ENCODE measurements at places on chromosomes 13 and 19.

DNA sequence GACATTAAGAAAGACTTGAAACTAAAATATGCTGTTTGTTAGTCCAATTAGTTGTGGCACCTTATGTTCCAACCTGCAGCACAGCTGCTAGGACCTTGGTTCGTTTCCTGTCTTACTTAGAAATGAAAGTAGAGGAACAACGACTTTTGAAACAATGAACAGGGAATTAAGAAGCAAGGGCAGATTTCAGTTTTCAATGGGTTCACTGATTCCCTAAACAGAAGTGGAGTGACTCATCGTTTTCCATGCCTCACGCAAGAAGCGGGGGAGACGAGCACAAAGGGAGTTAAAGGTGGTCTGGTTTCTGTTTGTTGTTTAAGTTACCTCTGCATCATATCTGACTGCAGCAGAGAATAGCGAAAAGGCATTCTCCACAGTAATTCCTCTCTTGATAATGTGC is 44.8 kb downstream of the PHF11 start:
- no peak for DNase-seq

DNA sequence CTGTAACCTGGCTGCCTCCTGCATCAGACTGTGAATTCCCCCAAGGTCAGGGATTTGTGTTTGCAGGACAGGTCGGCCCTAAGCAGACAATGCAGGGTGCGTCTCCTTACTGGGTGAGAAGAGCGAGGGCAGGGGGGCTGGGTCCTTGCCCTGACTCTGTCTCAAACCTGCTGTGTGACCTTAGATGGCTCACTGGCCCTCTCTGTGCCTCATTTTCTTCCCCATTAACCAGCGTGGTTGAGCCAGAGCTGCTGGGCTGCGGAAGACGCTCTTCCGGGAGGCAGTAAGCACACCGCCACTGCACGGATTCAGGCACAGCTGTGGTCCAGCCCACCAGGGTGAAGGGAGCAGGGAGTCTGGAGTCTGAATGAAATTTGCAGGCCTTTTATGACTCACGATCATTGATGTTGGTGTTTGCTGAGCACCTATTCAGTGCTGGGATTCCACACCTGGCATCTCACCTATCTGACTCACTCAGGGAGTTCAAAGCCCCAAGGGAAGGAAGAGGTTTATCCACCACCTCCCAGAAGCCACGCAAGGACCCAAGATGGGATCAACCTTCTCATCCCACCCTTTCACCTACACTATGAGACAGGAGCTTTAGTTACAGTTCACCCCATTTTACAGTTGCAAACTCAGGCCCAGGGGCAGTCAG is 2.5 kb downstream of the AKT1S1 start:
- no peak for DNase-seq

DNA sequence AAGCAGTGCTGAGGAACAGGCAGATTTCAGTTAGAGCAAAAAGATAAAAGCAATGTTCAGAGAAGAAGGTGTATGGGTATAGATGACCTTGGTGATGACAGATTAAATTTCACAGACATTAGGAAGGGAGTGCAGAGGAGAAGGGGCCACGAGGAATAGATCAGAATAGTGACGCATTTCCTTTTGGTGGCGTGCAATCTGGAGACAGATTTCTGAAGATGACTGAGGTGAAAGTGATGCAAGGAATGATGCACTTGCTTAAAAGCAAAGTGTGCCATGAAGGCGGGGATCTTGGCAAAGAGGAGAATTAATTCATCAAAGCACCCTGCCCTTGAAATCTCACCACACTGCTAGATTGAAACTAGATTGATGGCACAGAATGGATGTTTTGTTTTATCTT is 202.4 kb downstream of the ITGBL1 start:
- no peak for DNase-seq

DNA sequence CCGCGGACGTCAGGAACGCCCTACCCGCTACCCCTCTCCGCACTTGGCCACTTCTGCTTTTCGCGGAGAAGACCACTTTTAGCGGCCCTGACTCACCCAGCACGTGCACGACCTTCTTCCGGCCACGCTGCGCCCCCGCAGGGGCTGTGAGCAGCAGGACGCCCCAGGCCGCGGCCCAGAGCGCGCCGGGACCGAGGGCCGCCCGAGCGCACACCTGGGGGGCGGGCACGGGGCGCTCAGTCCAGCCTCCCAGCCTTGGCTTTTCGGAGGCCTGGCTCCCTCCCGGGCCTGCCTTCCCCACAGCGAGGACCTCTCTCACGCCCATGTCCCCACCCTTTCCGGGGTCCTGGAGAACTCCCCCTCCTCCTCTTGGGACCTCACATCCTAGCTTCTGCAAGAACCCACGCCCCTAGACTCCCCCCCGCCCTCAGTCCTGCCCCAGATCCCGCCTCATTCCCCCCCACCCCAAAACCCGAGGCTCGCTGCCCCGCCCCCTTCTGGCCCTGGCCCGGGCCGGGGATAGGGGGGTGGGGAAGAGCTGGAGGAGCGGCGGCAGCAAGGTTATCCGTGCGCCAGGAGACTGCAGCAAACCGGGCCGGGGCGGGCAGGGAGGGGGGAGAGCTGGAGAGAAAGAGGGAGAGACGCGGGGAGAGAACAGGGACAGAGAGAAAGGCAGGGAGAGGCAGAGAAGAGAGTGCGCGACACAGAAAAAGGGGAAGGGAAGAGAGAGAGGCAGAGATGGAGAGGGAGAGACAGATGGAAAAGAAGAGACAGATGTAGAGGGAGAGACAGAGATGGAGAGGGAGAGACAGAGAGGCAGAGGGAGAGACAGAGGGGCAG is 11.5 kb downstream of the TM6SF2 start:
- no peak for DNase-seq

DNA sequence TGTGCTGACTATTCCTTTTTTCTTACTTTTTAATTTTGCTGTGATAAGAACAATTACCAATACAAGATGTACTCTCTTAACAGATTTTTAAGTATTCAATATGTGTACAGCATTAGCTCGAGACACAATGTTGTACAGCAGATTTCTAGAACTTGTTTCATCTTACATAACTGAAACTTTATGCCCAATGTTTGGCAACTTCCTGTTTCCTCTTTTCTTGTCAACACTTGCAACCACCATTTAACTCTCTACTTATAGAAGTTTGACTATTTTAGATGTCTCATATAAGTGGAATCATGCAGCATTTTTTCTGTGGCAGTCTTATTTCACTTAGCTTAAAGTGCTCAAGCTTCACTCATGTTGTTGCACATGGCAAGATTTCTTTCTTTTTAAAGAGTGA is 1426.8 kb downstream of the SLITRK5 start:
- no peak for DNase-seq

- no peak for DNase-seq
These were observed 2139.9 kb downstream of the PCDH9 start for GRCh38 chr13:65090186-65090585.

DNA sequence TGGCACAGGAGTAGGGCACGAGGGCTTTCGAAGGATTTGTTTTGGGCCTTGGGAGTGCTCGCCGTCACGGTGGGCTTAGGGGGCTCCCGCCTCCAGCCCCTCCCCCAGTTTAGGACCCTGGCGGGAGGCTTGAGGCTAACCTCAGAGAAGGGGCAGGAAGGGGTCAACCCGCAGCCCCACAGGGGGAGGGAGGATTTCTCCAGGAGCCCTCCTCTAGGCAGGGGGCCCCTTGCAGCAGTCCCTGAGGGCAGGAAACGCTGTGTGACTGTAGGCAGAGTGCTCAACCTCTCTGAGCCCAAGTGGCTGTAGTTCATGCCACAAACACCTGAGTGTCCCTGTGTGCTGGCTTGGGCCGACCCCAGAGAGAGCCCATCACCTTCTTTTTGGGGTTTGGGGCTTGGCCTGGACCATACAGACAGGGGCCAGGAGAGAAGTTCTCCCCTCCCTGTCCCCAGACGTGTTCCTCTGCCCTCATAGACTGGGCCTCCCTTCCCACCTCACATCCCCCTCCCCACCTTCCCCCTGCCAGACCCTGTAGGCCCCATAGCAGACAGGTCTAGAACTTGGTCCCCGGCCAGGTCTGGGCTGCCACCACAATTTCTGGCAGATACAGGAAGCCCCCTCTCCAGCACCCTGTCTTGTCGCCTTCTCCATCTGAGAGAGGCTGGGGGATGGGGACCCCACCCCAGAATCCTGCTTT is 8.1 kb downstream of the ISYNA1 start:
- no peak for DNase-seq

GRCh38 chr13:49546561-49546960 is 38.8 kb downstream of the RCBTB1 start:
- DNase-seq, result no peak

DNA sequence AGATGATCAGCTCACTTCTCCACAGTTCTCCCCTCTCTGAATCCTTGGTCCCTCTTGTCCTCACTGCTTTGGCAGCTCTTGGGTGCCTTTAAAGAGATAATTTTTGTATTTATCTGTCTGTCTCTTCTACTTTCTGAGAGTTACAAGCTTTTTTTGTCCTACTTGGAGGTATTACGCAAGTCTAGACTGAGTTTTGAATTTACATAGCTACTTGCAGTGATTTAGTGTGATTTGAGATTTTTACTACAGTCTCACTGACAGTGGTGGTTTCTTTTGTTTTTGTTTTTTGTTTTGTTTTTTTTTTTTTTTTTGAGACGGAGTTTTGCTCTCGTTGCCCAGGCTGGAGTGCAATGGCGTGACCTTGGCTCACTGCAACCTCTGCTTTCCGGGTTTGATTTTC is 22.1 kb downstream of the URI1 start:
- no peak for DNase-seq

DNA sequence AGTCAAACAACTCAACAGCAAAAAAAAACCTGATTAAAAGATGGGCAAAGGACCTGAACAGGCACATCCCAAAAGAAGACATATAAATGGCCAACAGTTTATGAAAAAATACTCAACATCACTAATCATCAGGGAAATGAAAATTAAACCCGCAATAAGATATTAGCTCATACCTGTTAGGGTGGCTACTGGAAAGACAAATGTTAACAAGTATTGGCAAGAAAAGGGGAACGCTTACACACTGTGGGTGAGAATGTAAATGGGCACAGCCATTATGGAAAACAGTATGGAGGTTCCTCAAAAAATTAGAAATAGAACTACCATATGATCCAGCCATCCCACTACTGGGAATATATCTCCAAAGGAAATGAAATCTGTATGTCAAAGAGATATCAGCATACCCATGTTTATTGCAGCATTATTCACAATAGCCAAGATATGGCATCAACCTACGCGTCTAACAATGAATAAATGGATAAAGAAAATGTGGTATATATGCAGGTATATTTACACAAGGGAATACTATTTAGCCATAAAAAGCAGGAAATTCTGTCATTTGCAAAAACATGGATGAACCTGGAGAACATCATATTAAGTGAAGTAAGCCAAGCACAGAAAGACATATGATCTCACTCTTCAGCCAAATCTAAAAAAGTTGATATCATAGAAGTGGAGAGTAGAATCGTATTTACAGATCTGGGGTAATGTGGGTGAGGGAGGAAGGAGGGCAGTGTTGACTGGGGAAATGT is 2.3 kb downstream of the ZNF780A start:
- DNase-seq, result no peak

GRCh38 chr19:45900738-45901431 is 1.5 kb downstream of the MYPOP start:
- no peak for DNase-seq

- DNase-seq, result no peak
These were observed 103.3 kb downstream of the EDNRB start for GRCh38 chr13:77815330-77815729.

- no peak for DNase-seq
These were observed 37.2 kb downstream of the SLITRK1 start for GRCh38 chr13:83845106-83845505.

- DNase-seq, result no peak
These were observed 19.6 kb downstream of the ZNF575 start for GRCh38 chr19:43552616-43553015.

GRCh38 chr19:37959665-37960114 is 52.7 kb downstream of the SIPA1L3 start:
- DNase-seq, result no peak

- no peak for DNase-seq
These were observed at the start of gene VAV1 for GRCh38 chr19:6772028-6772865. TSS of gene VAV1 (plus strand) at chr19:6772708. CDS start at chr19:6772808, 100 bp downstream.

- DNase-seq, result peak; percentile 39
These were observed 63.6 kb downstream of the ZNF429 start for GRCh38 chr19:21568816-21569493.

DNA sequence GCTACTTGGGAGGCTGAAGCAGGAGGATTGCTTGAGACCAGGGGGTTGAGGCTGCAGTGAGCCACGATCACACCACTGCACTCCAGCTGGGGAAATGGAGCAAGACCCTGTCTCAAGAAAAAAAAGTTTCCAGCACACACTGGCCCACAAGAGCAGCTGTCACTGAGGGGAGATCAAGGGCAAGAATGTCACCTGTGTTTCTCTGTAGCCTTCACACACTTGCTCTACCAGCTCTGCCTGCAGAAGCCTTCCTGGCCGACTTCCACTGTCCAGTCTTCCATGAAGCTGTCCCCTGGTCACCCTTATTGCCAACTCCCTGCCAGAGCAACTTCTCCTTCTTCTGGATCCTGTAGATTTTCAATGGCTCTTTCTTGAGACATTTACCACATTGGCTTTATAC is 158.0 kb downstream of the KCTD15 start:
- no peak for DNase-seq

DNA sequence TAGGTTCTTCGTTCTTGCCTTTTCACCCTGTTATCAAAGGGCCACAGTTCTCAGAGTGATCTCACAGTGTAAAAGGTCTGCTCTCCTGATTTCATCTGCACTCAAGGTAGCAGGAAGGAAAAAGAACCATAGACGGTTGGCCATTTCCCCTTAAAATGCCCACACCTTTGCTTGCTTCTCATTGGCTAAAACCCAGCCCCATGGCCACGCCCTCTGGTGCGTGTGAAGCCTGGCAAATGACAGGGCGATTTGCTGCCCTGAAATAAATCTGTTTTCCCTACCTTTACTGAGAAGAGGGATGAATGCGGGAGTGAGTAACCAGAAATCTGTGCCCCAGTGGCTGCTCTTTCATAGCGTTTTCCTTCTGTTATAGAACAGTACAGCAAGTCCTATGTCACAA is 269.3 kb downstream of the POU4F1 start:
- DNase-seq, result no peak

DNA sequence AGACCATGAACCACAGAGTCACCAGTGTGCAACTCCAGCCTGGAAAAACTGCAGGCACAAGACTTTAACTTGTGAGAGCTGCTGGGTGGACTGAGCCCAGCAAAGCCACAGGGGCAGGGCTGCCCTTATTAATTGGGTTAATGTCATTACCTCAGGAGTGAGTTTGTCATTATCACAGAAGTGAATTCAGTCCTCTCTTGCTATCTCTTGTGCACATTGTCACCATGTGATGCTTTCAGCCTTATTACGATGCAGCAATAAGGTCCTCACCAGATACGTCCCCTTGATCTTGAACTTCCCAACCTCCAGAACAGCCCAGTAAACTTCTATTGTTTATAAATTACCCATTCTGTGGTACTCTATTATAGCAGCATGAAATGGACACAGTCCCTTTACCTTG is 158.1 kb downstream of the LHFPL6 start:
- DNase-seq, result no peak
